ENCODE measurements at places on chromosomes 3 and 15.

GRCh38 chr3:153456833-153457545, 295.0 kb downstream of the RAP2B start:
- DNase-seq, result no peak

- DNase-seq, result peak; percentile 82
Observed at GRCh38 chr3:124263168-124263567, 271.2 kb upstream of the ROPN1 start.

GRCh38 chr3:31331278-31331677, 201.4 kb upstream of the STT3B start:
- no peak for DNase-seq

GRCh38 chr3:184626923-184627322, 65.3 kb downstream of the EPHB3 start:
- no peak for DNase-seq

GRCh38 chr3:126419151-126419703, 24.5 kb downstream of the CFAP100 start:
- no peak for DNase-seq

- DNase-seq, result no peak
Observed at GRCh38 chr3:117483839-117484238, 774.3 kb downstream of the TUSC7 start.
